CD4-positive, alpha-beta T cell treated with Interleukin-17A for 1 hour (primary cell): ENCODE measurements at places on chromosomes 2 and 18.

DNA sequence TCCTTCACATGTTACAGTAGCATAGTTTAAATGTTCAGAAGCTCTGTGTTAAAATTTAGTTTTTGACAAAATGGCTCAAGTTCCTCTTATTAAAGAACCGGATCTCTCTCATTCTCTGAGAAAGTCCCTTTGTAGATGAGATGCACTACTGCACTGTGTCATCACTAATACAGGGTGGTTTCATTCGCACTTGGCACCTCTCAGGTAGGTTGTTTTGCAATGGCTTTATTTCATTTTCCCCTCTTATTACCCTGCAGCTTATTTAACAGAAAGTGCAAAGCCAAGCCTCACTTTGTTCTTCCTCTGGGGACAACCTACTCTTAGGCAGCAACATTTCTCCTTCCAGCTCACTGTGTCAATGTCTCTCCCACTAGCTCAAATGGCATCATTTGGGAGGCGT, 185.1 kb downstream of the DLGAP1 start:
- DNase-seq: no peak

- no peak for DNase-seq
Observed at GRCh38 chr2:172860336-172860707, 124.7 kb downstream of the RAPGEF4 start.

DNA sequence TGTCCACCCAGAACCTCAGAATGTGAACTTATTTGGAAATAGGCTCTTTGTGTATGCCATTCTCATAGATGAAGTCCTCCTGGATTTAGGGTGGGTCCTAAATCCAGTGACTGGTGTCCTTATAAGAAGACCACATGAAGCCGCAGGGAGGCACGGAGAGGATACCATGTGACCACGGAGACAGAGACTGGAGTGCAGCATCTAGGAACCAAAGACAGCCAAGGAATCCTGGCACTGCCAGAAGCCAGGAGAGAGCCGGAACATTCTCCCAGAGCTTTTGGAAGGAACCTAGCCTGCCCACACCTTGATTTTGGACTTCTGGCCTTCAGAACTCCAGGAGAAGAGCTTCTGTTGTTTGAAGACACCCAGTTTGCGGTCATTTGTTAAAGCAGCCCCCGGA, 49.7 kb downstream of the ARL4C start:
- no peak for DNase-seq

- no peak for DNase-seq
Observed at GRCh38 chr2:108978709-108979111, 10.3 kb downstream of the EDAR start.
